ENCODE measurements at places on chromosomes 3 and 15.

- no peak for DNase-seq
These were observed 101.9 kb upstream of the KCNMB2 start for GRCh38 chr3:178434206-178434805.

DNA sequence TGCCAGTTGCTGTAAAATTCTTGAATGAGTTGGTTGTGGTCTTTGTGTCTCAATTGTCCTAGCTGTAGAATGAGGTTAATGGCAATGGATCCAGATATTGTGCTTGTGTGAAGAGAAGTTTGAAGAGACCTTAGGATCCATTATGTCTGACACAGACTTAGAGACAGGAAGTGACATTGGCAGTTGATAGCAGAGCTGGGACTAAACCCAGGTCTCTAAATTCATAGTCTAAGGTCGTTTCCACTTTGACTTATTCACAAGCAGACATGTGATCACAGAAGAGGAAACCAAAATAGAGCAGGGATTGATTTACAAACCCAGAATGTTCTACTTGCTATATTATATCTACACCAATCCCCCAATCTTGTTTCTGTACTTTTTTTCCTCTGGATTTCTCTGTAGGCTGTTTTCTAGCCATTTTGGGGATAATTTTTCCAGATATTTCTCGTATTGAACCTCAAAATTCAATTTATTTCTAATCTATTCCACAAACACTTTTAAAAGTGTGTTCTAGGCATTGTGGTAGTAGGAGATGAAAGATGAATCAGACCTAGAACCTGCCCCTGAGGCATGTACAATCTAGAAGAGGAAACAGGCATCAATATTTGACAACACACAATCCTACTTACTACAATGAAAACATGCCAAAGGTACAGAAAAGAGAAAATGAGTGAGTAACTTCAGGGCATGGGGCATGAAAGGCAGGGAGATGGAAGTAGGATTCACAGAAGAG is 123.3 kb downstream of the NFKBIZ start:
- no peak for DNase-seq

- DNase-seq, result no peak
These were observed 38.0 kb downstream of the RAB7A start for GRCh38 chr3:128763967-128764366.

DNA sequence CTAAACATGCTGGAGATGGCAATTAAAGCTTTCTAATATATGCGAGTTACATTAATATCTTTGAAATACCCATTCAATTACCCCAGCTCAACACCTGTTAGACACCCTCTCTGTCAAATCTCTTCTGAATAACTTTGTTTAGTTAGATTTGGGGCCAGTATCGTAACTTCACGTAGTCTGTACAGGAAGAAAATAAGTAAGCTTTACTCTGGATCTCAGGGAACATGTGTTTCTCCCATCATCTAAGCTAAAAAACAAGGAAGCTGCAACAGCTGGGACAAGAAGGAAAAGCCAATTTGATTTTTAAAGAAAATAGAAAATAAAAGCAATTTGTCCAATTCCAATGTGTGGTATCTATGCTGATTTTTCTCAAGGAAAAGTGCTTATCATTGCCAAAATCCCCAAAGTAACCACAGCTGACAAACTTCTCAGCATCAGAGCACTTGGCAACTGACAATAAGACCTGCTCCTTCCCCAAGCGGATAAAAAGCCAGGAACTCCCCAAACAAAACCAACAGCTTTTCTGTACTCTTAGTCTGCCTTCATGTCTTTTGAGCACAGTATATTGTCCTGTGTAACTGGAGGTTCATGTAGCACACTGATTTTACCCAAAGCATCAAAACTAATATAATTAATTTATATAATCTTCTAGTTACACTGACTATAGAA is 279.1 kb downstream of the ZBTB20 start:
- DNase-seq, result no peak

DNA sequence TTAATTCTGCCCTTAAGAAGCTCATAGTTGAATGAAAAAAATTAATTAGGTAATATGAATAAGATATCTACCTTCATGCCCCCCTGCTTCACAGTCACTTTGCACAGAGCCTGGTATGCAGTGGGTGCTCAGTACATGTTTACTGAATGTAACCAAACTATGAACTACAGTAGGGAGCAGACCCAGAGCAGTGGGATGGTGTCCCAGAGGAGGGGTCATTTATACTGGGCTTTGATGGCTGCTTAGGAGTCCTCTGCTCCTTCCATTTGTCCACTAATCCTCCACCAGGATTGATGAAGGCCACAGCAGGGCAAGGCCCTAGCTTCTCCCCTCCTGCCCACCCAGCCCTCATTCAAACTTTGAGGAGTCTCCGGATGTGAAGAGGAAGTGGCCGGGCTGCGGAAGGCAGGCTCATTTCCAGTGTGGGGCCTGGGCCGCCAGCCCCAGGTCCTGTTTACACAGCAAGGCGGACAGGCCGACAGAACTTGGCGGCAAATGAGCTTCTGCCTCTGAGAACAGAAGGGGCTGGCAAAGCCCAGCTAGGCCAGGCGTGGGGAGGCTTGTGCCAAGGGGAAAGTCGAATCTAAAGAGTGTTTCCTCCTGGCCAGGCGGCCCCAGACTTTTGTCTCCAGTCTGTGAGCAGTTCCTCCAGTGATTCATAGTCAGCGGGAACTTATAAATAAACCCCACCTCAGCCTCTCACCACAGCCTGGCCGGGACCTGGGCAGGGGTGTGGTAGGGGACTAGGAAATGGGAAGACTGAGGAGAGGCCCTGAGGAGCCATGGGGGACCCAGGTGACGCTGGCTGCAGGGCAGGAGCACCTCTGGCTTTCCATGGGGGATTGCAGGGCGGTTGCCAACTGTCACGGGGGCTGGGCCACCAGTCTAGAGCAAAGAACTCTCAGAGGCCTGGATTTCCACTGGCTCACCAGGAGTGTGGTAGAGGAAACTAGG is 51.6 kb upstream of the LCTL start:
- DNase-seq, result no peak

DNA sequence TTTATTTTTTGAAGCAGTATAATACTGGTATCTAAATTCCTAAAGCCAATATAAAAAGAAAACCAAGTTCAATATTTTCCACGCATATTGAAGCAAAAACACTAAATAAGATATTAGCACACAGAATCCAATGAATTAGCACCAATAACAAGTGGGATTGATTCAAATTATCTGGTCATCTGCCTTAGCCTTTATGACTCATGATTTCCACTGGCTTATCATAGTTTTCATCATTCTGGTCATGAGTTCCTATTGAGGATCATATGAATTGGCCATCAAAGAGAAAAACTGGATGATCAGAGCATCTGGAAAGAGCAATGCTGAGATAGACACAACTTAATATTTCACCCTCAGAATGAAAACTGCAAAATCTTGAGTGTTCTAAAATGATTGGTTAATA is 809.9 kb downstream of the MCTP2 start:
- DNase-seq, result no peak

- no peak for DNase-seq
These were observed 39.5 kb downstream of the HACD3 start for GRCh38 chr15:65569728-65570127.

DNA sequence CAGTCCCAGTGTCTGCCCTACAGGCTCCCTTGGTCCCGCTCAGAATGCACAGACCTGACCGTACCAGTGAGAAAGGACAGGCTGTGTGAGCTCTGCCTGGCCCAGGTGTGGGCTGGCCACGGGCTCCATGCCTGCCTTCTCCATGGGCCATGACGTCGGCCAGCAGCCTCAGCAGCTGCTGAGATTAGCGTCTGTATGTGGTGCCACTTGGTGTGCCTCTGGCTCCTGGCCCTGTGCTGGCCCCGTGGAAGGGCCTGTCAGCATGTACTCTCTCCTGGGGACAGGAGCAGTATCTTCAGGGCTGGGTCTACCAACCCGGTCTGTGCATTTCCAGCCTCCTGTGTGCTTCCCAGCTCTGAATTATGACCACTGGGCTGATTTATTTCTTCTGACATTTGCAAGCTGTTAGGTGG is 25.7 kb downstream of the KLF13 start:
- DNase-seq, result no peak

- DNase-seq, result no peak
These were observed 281.0 kb downstream of the KLF13 start for GRCh38 chr15:31607656-31608055.

GRCh38 chr15:89551550-89551949 is 23.7 kb upstream of the TICRR start:
- no peak for DNase-seq

- DNase-seq, result peak; percentile 15
These were observed 272.6 kb downstream of the SUCLG2 start for GRCh38 chr3:67381667-67382272.

DNA sequence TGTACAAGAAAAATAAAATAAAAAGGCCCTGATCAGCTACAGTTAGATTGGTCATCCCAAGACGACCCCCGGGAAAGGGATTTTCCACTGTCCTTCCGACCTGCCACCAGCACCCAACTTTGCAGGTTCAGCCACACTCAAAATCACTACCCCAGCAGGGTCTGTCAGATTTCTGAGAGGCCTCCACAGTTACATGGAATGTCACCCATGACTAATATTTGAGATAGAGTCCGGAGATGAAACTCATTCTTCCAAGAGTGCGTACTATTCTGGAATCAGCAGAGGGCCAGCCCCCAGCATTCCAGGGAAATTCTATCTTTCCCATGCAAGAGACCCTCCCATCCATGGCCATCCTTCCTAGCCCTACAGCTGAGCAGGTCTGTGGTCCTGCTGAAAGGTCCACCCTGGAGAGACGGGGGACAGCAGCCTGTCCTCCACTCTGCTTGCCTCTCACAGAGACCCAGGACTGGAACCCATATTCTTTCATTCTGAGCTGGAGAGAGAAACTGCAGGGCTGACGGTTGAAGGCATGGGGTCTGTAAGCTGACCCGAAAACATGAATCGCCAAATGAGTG is 5.8 kb downstream of the LIPC start:
- DNase-seq, result no peak

DNA sequence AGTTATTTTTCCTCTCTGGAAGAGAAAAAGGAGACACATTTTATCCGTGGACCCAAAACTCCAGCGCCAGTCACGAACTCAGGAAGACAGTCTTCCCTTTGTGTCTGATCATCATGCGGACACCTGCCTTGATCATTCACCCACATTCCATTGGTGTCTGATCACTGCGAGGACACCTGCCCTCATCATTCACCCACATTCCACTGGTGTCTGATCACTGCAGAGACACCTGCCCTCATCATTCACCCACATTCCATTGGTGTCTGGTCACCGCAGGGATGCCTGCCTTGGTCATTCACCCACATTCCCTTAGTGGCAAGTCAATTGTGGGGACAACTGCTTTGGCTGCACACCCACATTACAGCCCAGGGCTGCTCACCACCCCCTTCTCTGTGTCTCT is 148.9 kb downstream of the ROBO1 start:
- DNase-seq, result no peak

DNA sequence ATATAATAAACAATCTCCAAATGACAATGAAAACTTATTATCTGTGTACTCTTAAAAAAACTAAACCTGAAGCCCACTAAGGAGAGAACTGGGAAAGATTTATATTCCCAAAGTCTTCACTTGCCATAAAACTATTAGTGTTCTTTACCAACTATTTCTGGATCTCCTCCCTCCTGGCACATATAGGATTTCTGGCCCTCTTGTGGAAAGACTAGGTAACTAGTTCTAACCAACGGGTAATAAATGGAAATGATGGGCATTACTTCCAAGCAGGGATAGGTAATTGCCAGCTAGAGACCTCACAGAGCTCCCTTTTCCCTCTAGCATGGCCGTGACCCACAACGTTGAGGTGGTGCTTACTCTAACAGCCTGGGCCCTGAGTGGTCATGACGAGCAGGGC is 110.1 kb downstream of the DNAH12 start:
- peak; percentile 41 for DNase-seq

- DNase-seq, result no peak
These were observed 17.9 kb downstream of the KCNMB3 start for GRCh38 chr3:179233043-179233442.

DNA sequence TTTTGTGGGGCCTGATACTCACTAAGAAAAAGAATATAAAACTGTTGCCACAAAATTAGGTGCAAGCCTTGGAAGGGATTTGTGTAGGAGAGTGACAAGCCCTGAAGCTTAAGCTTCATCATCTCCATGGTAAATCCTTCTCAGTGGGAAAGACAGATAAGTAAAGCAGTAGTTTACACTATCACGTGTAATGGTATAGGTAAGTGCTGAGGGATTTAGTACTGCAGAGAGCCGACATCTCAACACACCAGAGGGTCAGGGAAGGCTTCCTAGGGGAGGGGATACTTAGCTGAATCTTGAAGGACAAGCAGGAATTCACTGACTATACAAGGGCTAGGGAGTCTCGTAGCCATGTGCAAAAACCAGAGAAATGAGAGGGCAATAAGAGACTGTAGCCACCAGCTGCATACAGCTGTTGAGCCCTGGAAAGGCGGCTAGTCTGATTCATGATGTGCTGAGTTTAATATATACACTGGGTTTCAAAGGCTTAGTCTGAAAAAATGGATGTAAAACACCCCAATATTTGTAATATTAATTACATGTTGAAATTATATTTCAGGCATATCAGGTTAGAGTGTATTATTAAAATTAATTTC is 11.1 kb downstream of the SLC24A1 start:
- DNase-seq, result no peak

- peak; percentile 22 for DNase-seq
These were observed at the start of gene SOX14 for GRCh38 chr3:137764001-137764433. Gene SOX14, plus strand, starts transcription at chr3:137764315. Its CDS starts 470 bp downstream, at chr3:137764785.

GRCh38 chr3:37814547-37814946 is 47.1 kb upstream of the CTDSPL start:
- DNase-seq, result peak; percentile 23

GRCh38 chr3:66486202-66486601 is 14.6 kb downstream of the LRIG1 start:
- no peak for DNase-seq

- no peak for DNase-seq
These were observed 99.2 kb upstream of the MLF1 start for GRCh38 chr3:158471639-158472294.

- no peak for DNase-seq
These were observed 3.4 kb upstream of the MITF start for GRCh38 chr3:69735893-69736292.

DNA sequence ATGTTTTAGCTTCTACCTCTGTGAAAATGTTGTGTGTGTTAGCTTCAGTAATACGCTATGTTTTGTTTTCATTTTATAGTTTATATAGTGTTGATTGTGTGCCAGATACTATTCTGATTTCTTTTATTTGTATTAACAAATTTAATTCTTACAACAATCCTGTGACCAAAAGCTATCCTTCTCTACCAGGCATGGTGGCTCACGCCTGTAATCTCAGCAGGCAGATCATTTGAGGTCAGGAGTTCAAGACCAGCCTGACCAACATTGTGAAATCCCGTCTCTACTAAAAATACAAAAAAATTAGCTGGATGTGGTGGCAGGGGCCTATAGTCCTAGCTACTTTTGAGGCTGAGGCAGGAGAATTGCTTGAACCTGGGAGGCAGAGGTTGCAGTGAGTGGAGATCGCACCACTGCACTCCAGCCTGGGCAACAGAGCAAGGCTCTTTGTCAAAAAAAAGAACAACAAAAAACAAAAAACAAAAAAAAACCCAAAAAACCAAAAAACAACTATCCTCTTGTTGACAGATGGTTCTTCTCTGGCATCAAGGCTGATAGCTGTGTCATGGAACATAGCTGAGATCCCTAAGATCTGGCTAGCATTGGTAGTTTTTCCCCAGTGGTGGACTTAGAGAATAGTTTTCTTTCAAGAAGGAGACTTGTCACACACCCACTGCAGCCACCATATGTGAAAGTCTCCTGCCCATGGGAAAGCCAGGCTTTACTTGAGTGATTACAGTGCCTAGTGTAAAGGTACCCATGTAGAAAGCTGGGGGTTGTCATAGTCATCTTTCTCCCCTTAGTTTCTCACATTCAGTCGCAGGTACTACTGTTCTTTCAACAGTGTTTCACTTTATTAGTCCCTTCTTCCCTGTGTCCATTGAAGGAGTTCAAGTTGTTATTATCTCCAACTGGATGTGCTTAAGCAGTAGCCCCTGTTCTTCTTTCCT is 116.5 kb downstream of the UBE2E2 start:
- no peak for DNase-seq
